ENCODE measurements at places on chromosomes 11 and 22.

DNA sequence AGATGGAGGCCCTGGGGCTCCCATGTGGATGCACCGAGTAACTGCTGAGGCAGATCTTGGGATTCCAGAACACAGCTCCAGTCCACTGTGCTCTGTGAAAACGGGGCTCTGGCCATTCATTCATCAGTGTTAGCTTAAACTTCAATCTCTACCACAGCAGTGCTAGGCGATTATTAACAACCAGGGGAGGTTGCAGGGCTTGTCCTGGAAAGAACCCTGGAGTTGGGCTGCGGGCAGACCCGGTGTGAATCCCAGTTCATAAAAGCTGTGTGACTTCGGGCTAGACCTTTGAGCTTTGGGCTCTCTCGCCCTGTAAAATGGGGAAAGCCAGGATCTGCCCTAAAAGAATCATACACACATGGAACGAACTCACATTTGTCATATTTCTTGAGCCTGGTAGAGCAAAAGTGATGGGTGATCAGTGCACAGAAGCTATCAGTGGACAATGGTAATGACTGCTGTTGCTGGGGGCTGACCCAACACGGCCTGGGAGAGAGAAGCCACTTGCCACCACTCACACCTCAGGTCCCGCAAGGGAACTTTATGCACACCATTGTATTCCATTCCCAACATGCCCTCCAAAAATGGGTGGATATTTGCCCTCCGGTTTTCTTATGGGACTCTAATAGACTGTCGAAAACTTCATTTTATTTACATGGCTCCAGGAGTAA lies 15.6 kb upstream of the CRYBB3 start:
- DNase-seq = no peak

DNA sequence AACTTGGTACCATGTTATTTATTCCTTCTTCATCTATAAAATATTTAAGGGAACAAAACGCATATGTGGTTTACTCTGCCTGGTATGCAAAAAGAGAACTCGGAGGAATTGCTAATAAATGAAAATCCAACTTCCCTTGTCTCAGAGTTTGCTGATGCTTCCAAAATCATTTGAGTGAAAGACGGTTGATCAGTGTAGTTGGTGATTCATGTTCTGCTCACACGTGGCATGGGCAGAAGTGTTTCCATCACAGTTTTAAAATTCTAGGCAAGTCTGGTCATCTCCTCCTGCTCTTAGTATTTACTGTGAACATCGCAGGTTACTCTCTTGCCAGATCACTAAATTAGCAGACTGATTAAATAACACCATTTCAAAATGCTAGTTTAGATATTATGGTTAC lies 11.9 kb upstream of the PARVB start:
- no peak for DNase-seq

DNA sequence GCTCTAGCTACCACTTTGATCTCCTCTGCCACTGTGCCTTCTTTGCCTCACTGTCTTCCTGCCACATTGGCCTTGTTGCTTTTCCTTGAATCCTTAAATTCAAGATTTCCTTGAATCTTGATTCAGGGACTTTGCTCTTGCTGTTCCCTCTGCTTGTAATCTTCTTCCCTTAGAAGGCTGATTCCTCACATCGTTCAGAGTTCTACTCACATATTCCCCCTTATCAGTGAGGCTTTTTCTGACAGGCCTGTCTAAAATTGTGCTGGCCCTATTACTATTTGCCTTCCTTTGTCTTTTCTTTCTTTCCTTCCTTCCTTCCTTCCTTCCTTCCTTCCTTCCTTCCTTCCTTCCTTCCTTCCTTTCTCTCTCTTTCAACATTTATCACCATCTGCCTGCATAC lies 206.9 kb upstream of the CCDC90B start:
- no peak for DNase-seq

DNA sequence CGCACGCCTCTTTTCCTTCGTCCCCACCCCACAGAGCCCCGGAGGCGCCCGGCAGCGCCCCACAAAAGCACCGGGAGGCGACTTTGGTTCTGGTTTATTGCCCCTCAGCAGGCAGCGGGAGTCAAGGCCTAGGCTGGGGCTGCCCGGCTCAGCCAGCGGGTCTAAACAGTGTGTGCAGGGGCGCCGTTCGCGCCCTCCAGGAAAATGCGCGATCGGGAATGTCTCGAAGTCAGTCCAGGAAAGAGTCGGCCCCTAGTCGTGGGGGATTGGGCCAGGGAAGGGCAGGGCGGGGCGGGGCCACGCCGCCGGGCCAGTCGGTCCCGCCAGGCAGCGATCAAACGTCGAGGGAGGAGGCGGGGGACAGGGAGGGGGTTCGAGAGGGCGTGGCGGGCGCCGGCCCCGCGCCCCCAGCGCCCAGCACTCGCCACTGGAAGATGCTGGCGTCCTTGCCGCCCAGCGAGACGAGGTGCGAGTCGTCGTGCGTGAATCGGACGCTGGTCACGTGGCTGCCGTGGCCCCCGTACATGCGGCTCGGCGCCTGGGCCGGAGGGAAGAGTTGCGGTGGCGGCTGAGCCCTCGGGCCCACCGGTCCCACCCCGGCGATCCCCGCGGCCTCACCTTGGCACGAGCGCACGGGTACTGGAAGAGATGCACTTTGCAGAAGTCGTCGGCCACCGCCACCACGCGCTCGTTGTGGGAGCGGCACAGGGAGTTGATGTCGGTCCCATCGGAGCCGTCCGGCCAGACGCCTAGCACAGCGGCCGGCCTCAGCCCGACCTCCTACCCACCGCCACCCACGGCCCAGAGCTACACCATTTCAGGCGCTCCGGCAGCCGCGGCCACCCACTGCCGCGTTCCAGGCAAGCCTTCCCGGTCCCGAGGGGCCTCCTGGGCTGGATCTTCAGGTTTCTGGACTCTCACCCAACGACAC lies 741 bp upstream of the MTA2 start:
- DNase-seq = peak; percentile 82

GRCh38 chr22:36201630-36202319 lies at the start of gene APOL4:
TSS of gene APOL4 (minus strand) at chr22:36201809. CDS start at chr22:36201734, 75 bp downstream.
- no peak for DNase-seq

DNA sequence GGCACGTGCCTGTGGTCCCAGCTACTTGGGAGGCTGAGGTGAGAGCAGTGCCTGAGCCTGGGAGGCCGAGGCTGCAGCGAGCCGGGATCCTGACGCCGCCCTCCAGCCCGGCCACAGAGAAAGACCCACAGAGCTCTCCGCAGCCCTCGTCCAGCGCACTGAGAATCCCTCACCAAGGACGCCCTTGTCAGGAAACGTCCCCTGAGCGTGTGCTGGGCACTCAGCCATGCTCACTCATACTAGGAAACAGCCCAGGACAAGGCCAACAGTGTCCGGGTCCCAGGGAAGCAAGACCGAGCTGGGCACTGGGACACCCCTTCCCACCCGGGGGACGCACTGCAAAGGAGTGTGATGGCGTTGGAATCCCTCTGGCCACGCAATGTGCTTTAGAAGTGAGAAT lies 14.5 kb downstream of the DEAF1 start:
- no peak for DNase-seq

GRCh38 chr22:36413022-36413775 lies 25.4 kb upstream of the MYH9 start:
- no peak for DNase-seq

GRCh38 chr11:66547662-66548009 lies 933 bp downstream of the ACTN3 start:
- DNase-seq = no peak

GRCh38 chr11:130909650-130910049 lies 6.6 kb downstream of the SNX19 start:
- no peak for DNase-seq

Measured in cardiac muscle cell (in vitro differentiated cells and primary cell).